Neural crest cell (in vitro differentiated cells): ENCODE measurements at places on chromosomes 1 and 21. TPM values are rescaled to one million over a fixed set of nuclear protein-coding genes. Genes with fewer than 3 reads are reported as not detected.

GRCh38 chr1:192892934-192893333, 84.1 kb downstream of the RGS2 start:
- H3K4me3 ChIP-seq: no peak overlapping the region
- no peaks in the 10 kb centered on the region for H3K36me3 ChIP-seq
- no peaks in the 10 kb centered on the region for H3K27me3 ChIP-seq
- no peak for DNase-seq
- no peaks in the 10 kb centered on the region for H3K4me1 ChIP-seq

- peaks cover 17% of the 10 kb centered on the region for H3K27me3 ChIP-seq
- H3K27ac ChIP-seq: no peak overlapping the region
- no peak for DNase-seq
- no peak overlapping the region for H3K4me3 ChIP-seq
- peaks cover 8% of the 10 kb centered on the region for H3K4me1 ChIP-seq
These were observed 122.6 kb upstream of the AJAP1 start for GRCh38 chr1:4531842-4532241.

- no peak for DNase-seq
- H3K4me1 ChIP-seq: peaks cover 9% of the 10 kb centered on the region
- no peak overlapping the region for H3K4me3 ChIP-seq
- H3K27ac ChIP-seq: no peak overlapping the region
- H3K27me3 ChIP-seq: no peaks in the 10 kb centered on the region
- no peaks in the 10 kb centered on the region for H3K36me3 ChIP-seq
These were observed 839.4 kb upstream of the ADAMTS5 start for GRCh38 chr21:27806281-27806680.

DNA sequence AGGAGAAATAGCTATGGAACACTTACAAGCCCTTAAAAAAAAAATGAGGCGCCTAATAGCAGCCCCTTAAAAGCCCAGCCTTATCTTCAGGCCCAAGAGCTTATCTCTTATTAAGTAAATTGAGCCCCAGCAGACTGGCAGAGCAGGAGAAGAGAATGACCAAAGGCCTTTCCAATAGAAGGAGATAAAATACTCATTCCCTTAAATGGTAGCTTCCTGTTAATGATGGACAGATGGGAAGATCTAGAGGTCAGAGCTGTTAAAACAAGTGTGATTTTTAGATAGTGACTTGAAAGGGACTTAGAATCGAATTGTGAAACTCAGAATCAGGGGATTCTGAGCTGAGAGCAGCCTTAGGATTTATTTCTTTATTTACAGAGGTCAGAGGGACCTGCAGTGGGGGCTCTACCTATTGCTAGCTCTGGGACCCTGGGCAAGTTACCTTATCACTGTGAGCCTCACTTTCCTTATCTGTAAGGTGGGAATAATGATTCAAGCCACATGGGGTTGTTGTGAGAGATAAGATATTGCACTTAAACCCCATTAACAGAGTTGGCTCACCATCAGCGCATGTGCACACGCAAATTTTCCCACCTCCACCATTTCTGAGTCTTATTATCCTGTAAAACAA, 101.3 kb upstream of the C8B start:
- no peaks in the 10 kb centered on the region for H3K4me1 ChIP-seq
- DNase-seq: no peak
- H3K27ac ChIP-seq: no peak overlapping the region
- H3K36me3 ChIP-seq: no peaks in the 10 kb centered on the region
- H3K27me3 ChIP-seq: no peaks in the 10 kb centered on the region

DNA sequence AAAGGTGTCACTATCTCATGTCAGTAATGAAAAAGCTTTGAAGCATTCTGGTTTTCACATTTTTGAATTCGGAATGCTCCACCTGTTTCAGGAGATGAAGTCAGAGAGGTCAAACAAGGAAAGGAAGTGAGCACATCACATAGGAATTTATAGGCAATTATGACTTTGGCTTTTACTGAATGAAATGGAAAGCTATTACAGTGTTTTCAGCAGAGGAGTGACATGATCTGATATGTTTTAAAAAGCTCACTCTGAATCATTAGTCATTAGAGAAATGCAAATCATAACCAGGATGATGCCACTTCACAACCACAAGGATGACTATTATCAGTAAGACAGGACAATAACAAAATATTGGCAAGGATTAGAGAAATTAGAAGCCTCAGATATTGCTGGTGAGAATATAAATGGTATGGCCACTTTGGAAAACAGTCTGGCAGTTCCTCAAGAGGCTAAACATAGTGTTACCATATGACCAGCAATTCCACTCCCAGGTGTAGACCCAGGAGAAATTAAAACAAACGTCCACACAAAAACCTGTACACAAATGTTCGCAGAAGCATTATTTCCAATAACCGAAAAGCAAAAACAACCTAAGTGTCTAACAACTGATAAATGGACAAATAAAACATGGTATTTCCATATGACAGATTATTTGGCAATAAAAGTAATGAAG, 7.5 kb downstream of the TAF1A start:
- H3K27me3 ChIP-seq: no peaks in the 10 kb centered on the region
- H3K27ac ChIP-seq: no peak overlapping the region
- peaks cover 5% of the 10 kb centered on the region for H3K4me1 ChIP-seq
- no peak overlapping the region for H3K4me3 ChIP-seq
- no peak for DNase-seq

Gene UBL4B
- not detected in 2 replicates for total RNA-seq

Gene SPOCD1
- total RNA-seq: 0.56 and 0.61 TPM in 2 replicates

Gene GJA8
- total RNA-seq: not detected in 2 replicates
